ENCODE measurements at places on chromosomes 4 and X.

- peak; percentile 27 for DNase-seq
Observed at GRCh38 chr4:2267320-2267811, 5.5 kb upstream of the MXD4 start.

- no peak for DNase-seq
Observed at GRCh38 chrX:43970528-43970927, 2.7 kb downstream of the NDP start.

DNA sequence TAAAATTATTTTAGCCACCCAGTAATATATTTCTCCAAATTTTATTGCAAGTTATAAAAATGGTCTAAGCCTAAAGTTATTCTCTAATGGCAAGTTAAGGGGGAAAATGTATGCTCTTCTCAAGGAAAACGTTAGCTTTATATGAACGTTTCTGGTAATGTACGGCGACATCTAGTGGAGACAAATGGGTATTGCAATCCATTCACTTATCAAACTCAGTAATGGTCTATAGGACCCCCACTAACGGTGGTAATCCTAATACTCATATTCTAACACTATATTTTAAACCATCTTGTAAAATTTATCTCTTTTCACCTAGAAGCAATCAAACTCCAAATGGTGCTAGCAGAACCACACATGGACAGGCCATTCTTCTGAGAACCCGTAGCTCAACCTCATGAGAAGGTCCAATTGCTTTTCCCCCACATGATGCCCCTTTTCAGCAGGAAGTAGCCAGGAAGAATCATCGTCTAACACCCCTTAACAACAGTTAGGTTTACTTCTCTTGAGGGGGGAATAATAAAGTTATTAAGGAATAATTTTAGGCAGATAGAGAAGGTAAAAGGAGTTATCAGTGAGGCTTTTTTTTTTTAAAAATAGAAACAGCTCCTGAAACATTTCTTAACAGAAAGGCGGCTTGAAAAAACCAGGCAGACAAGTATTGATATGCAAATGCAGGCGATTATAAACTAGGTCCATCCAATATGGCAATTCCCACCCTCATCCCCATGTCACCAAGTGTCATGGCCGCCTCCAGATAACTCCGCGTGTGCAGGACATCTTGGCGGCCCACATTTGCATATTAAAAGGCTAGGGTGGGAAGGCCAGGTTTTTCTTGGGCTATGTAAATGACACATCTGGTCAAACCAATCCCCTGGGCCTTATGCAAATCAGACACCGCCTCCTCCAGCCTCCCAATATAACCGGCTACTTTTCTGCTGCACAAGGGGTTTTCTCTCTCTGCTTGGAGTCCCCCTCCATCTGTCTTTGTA is 35.0 kb downstream of the NUDT11 start:
- DNase-seq: peak; percentile 35

- no peak for DNase-seq
Observed at GRCh38 chr4:20297783-20298182, 46.1 kb downstream of the SLIT2 start.

- DNase-seq: no peak
Observed at GRCh38 chr4:186723292-186724057, at the start of gene FAT1. FAT1 (minus strand) TSS chr4:186723856; CDS start chr4:186709827, 14,029 bp downstream.

- DNase-seq: no peak
Observed at GRCh38 chrX:142204522-142205433, at the start of gene MAGEC2. MAGEC2 (minus strand) TSS chrX:142205290; CDS start chrX:142203987, 1,303 bp downstream.

- no peak for DNase-seq
Observed at GRCh38 chr4:88816360-88816759, 118.7 kb upstream of the NAP1L5 start.

GRCh38 chr4:4593596-4594284 is 51.9 kb upstream of the STX18 start:
- no peak for DNase-seq

DNA sequence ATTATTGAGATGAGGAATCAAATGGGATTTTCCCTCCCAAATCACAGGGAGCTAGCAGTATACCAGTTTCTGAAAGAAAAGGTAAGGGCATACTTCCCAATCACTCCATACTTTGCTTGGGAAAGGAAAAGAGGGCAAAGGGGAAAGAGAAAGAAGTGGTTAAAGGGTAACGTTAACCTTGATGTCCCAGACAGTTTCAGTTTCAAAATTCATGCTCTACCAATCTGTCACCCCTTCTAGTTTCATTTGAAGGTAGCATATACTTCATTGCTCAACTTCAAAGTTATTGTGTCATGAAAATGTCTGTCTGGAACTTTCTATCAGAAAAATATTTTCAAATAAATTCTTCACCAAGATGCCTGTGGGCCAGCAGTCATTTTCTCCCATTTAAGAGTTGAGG is 16.0 kb downstream of the TNMD start:
- peak; percentile 6 for DNase-seq

DNA sequence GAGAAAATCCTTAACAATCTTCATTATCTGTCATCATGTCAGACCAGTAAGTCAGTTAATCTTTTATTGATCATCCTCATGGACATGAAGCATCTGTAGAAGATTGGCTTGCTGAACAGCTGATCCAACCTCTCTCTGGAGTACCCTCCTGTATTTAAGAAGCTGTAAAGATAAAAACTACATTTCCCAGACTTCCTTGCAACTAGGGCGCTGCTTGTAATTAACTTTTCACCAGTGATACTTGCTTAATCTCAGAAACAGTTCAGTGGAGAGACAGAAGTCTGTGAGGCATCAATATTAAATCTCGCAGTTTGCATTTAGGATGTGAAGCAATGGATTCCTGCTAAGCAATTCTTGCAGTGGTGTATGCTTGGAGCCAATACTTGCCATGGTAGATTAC is 36.0 kb upstream of the SMARCA5 start:
- no peak for DNase-seq

DNA sequence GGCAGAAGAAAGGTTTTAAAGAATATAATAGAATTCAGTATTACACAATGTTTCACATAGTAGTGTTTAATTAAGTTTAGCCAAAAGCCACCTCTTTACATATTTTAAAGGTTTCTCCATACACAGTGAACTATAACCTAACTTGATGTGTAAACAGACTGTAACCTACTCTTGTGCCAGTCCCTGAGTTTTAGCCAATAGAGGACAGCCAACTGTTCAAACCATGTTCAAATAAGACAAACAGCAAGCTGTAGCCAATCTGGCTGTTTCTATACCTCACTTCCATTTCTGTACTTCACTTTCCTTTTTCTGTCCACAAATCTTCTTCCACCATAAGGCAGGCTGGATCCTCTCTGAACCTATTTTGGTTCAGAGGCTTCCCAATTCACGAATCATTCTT is 65.2 kb downstream of the TEX13C start:
- no peak for DNase-seq

Data from OCI-M1 (cell line).